T47D (cell line): ENCODE measurements at places on chromosomes 11 and 22.
A peak's percentile ranks its signal among the peaks of the same experiment; 100 is the strongest.

GRCh38 chr11:1528710-1529109, 42.1 kb upstream of the MOB2 start:
- no peak for DNase-seq

DNA sequence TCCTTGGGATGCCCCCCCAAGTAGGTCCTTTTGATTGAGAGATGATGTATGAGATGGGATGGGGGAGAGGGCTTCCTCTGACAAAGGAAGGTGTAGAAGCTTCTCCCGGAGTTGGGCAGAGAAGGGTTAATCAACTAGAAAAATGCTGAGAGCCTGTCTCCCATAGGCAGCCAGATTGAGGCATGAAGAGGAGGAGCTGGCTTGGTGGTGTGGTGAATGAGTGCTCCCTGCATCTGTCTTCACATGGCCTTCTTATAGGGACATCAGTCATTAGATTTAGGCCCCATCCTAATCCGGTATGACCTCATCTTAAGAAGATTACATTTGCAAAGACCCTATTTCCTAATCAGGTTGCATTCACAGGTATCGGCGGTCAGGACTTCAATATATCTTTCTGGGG, 61.1 kb downstream of the NFAM1 start:
- DNase-seq, result no peak

DNA sequence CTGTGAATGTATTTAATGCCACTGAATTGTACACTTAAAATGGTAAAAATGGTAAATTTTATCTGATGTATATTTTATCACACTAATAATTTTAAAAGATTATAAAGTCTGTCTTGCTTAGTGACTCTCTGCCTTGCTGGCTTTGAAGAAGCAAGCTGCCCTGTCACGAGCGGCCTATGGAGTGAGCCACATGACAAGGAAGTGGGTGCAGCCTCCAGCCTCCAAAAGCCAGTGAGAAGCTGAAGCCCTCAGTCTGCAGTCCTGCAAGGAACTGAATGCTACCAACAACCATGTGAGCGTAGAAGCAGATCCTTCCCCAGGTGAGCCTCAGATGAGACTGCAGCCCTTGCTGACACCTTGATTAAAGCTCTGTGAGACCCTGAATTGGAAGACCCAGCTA, 20.0 kb downstream of the C11orf24 start:
- DNase-seq, result no peak

- no peak for DNase-seq
These were observed 20.2 kb downstream of the SBF1 start for GRCh38 chr22:50454556-50455075.

GRCh38 chr11:44223238-44223637, 86.7 kb downstream of the ALX4 start:
- no peak for DNase-seq

- DNase-seq, result no peak
These were observed 2.1 kb upstream of the LRRC55 start for GRCh38 chr11:57179681-57180080.

- DNase-seq, result no peak
These were observed 8.0 kb downstream of the TMEM86A start for GRCh38 chr11:18706330-18707243.

DNA sequence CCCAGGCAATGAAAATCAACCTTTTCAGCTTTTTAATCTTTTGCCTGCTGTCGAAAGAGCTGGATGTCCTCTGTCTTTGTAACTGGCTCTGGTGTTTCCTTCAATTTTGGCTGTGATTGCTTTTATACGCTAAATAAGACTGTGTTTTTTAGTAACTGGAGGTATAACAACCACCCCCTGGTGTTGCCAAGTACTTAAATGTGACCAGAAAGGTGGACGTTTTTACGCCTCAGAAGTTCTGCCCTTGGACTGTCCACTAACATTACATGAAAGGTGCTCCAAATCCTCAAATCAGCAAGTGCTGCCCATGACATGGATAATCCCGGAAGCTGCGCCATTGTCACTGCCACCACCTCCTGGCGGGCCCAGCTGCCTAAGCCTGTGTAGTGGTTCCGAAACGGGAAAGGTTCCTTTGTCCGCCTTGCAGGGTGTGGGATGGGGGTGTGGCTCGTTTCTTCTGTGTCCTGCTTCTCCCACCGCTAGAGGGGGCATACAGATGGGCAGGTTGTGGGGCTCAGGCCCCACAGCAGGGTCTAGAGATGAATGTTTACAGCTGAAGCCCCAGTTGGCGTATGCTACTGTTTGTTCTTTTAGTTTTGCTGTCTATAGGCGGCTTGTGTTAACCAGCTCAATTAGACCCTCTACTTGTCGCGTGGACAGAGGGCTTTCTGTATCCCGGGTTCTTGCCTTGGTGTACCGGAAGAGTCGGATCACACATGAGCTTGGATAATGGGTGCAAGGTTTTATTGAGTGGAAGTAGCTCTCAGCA, 82.2 kb upstream of the SEPTIN5 start:
- peak; percentile 48 for DNase-seq

DNA sequence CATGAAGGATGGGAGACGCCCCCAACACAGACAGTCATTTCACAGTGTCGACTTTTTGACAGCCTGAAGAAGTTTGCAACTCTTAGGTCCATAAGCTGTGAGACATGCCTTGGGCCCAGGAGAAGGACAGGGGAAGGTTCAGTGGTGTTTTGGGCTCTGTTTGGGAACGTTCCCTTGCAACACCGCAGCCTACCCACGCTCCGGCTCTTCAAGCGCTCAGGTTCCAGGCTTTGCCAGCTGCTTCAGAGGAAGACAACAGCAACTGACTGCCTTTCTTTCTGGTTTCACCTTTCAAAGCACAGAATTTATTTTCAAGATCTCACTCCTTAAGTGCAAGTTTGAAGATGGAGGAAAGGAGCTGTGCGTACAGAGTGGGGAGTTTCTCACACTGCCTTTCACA, 575.8 kb upstream of the B3GAT1 start:
- no peak for DNase-seq

DNA sequence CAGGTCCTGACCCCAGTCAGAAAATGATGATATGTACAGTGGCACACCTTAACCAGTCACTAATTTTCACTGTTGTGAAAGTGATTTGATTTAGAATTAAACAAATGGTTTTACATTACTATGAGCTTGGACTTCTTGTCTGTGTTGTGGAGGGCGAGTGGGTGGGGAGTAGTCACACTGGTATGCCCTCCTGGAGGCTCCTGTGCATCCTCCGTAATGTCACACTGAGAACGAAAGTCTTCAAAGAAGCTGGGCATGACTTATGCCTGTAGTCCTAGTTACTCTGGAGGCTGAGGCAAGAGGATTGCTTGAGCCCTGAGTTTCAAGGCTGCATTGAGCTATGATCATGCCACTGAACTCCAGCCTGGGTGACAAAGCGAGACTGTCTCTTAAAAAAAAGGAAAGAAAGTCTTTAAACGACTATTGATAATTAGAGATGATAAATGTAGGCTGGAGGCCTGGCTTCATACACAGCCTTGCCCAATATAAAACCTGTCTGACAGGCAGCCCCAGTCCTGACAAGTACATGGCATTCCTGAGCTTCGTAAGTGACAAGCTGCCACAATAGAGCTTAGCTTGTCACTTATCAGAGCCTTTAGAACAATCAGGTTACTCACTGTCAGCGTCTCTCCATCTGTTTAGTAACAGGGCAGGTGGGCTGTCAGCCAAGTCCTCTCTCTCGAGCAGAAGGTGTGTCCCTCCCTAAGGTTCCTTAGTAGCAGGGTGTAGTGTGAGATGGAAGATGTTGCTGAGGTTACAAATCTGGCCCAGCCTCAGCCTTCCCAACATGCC, 5.0 kb upstream of the LIMK2 start:
- DNase-seq, result peak; percentile 20

- no peak for DNase-seq
These were observed 18.6 kb upstream of the SCN2B start for GRCh38 chr11:118194835-118195627.

- peak; percentile 55 for DNase-seq
These were observed 17.6 kb downstream of the RNF185 start for GRCh38 chr22:31177420-31178162.

- DNase-seq, result no peak
These were observed 162.6 kb downstream of the KIF18A start for GRCh38 chr11:27945348-27945747.

DNA sequence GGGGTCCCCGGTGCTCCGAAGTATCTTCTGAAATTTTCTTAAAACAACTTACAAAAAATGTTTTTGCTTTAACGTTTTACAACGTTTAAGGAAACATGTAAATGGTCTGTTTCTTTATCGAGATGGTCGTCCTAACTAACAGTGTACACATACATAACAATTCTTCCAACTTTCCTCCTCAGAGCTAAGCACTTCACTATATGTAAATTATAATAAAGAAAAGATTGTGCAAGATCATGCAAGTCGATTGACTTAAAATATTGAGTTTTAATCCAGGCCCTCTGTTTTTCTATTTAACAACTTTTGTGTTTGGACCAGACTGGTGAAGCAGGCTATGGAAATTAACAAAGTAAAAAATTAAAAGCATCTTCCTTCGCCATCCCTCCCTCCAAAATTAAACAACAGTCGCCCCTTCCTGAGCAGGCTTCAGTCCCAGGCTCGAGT, 4.9 kb downstream of the ALX4 start:
- no peak for DNase-seq

DNA sequence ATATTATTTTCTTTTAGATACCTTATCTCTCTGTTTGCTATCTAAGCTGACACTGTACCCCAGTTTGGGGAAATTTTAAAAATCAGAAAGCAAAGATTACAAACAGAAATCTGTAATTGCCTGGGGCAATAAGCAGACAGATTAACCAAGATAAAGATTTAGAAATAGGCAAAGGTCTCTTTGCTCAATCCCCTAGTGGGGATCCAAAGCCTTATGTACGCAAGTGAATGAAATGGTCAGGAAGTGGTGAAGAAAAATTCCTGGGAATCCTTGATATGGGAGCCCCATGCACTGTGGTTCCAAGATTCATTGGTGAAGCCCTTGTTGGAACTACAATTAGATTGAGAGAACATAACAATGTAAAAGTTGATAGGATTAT, 139.5 kb upstream of the GUCY1A2 start:
- DNase-seq, result no peak

DNA sequence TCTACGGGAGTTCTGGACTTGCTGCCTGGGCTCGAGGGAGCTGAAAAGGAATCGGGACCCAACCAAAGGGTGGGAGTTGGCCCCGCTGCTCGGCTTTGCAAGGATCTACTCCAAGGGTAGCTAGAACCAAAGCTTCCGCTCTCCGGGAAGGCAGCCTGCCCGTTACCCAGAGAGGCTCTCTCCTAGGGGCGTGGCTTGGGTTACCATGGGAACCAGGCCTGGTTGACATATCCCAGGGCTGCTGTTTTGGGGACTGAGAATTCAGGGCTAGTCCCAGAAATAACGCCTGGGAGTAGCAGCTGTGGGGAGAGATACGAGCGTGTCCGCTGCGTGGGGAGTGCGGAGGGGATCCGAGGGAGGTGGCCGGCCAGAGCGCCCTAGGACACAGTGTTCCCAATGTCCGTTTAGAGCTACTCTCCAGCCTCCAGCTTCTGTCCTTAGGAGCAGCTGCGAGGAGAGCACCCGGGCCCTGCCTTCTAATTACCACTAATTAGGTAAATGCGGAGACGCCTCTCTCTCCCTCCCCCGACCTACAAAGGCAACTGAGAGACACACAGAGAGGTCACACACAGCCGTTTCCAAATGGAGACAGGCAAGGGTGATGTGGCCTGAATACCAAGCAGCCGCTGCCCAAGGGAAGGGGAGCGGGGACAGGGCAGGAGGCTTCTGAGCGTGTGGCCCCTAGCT, 141.6 kb upstream of the CADM1 start:
- no peak for DNase-seq

DNA sequence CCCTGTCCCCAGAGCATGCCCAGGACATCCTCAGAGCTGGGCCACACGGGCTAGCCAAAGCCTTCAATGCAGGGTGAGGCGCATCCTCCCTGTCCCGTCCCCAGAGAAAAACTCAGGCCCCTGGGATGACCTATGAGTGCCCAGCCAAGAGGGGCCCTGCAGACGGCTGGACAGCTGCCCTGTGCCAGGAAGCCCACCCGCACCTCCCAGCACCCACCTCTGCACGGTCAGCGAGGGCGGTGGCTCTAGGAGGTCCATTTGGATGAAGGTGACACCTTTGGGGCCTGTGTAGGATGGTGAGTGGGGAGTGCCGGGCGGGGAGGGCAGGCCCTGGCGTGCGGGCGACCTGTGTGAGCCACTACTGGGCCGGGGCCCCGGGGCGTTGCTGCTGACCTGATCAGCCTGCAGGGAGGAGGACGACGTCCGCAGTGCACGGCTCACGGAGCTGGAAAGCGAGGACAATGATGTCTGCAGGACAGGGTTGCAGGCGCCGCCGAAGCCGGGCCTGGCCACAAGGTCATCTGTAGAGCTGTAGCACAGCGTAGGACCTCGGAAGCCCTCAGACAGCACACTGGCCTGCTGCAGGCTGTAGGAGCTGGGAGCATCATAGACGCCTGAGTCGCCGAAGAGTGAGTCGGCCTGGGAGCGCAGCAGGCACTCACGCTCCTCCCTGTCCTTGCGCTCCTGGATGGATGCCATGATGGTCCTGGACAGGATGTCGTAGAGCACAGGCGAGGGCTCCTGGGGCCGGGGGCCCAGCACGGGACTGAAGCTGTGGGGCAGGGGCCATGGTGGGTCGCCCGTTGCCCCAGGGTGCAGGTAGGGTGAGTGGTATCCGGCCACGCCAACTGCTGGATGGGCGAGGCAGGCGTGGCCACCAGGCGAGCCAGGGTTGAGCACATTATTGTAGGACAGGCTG, 180.5 kb downstream of the IGLL1 start:
- no peak for DNase-seq

DNA sequence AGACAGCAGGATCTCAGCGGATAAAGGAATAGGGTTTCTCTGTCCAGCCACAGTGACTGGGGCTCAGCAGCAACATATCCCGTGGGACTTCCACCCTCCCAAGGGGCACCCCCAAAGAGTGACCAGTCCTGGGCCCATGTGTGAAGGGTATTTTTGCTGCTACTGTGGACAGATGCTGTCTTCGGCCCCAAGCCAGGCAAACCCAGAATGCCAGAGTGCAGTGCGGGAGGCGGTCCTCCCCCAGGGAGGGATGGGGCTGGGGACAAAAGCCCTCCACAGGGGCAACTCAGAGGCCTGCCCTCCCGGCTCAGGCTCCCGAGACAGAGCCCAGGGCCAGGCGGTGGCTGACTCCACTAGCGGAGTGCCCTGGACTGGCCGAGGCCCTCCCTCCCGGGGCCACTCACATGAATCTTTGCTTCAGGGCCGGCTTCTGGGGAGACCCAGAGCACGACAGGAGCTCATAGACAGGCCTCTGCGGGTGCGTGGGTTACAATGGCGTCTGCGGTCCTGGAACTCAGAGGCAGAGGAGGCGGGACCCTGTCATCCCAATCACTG, 34.7 kb upstream of the WNT7B start:
- DNase-seq, result no peak

DNA sequence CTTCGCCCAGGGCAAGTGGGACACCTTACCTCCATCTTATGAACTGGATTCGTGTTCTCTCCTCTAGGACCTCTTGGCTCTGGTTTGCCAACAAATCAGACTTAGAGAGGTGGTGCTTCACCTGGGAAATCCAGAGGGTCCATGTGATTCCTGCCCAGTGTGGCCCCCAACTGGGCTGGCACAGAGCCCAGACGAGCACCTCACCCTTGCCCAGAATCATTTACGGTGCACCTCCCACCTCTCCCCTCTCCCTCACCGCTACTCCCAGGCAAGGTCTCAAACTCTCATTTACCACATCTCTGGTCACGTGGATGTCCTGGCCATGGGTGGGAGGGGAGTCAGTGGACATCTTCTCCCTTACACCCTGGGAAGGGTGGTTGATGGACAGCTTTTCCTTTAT, 1.1 kb downstream of the SPATA19 start:
- no peak for DNase-seq
